GM23338 (cell line): ENCODE measurements at places on chromosomes 13 and 19. TPM values are rescaled to one million over a fixed set of nuclear protein-coding genes. Genes with fewer than 3 reads are reported as not detected.

DNA sequence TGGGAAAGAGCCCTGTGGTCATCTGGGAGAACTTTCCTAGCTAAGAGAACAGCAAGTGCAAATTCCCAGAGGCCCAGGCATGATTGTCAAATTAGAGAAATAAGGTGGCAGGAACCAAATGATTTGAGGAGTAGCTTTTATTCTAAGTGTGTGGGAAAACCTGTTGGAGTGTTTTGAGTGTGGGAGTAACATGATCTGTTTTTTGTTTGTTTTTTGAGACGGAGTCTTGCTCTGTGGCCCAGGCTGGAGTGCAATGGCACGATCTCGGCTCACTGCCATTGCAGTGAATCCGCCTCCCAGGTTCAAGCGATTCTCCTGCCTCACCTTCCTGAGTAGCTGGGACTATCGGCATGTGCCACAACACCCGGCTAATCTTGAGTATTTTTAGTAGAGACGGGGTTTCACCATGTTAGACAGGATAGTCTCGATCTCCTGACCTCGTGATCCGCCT, 2.4 kb downstream of the SAE1 start:
- peaks cover 28% of the 10 kb centered on the region for H3K4me1 ChIP-seq
- DNase-seq = no peak
- peak overlapping the region; percentile 100 for H3K4me3 ChIP-seq
- 0 out of 2 replicates have a peak overlapping the region, but pooled peaks have one; percentile 97 for H3K27ac ChIP-seq

Gene MEIOSIN
- 0.16 and 0.28 TPM in 2 replicates for total RNA-seq

- no peak overlapping the region for H3K4me3 ChIP-seq
- DNase-seq = no peak
- H3K4me1 ChIP-seq = no peaks in the 10 kb centered on the region
- no peak overlapping the region for H3K27ac ChIP-seq
Measured at GRCh38 chr19:31863122-31863521, 482.3 kb upstream of the ZNF507 start.

- no peak for DNase-seq
- 0 out of 2 replicates have a peak overlapping the region, but pooled peaks have one; percentile 45 for H3K27ac ChIP-seq
- no peaks in the 10 kb centered on the region for H3K36me3 ChIP-seq
- no peak overlapping the region for H3K4me3 ChIP-seq
Measured at GRCh38 chr13:114112231-114112825, 20.1 kb downstream of the RASA3 start.

Gene ZNF491
- total RNA-seq = 1.1 and 1.3 TPM in 2 replicates

Gene MISP3
- total RNA-seq = 1.9 and 7.8 TPM in 2 replicates

DNA sequence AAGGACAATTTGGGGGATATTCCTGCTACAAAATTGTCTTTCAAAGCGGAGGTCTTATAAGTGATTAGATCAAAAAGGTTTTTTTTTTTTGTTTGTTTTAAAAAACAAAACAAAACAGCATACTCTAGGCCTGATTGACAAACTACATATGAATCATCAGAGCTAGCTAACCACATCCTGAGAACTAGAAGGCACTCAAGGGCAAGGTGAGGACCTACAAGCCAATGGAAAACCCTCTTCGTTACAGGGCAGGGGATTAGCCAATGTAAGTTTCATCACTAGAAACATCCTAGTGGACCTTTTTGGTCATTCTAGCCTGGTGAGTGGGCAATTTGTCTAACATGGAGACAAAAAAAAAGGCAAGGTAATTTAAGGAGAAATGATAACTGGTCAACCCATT, 428.6 kb downstream of the RFC3 start:
- DNase-seq = no peak
- H3K36me3 ChIP-seq = no peaks in the 10 kb centered on the region
- H3K27ac ChIP-seq = no peak overlapping the region
- no peaks in the 10 kb centered on the region for H3K27me3 ChIP-seq

DNA sequence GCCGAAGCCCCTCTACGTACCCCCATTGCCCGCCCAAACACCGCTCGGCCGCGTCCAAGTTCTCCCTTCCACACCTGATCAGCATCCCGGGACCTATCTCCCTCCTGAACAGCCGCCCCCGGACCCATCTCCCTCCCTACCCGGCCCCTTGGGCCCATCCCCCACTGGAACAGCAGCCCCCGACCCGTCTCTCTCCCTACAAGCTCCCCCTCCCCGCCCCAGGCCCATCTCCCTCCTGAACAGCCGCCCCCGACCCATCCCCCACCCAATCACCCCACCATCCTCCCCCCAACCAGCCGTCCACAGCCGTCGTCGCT, 610 bp downstream of the ZSCAN1 start:
- peaks cover 30% of the 10 kb centered on the region for H3K4me1 ChIP-seq
- DNase-seq = peak; percentile 78
- no peaks in the 10 kb centered on the region for H3K27me3 ChIP-seq
- H3K4me3 ChIP-seq = peak overlapping the region; percentile 59
- no peak overlapping the region for H3K27ac ChIP-seq

Gene SULT2A1
- not detected in 2 replicates for total RNA-seq

Gene CGB3
- total RNA-seq = not detected in 2 replicates

DNA sequence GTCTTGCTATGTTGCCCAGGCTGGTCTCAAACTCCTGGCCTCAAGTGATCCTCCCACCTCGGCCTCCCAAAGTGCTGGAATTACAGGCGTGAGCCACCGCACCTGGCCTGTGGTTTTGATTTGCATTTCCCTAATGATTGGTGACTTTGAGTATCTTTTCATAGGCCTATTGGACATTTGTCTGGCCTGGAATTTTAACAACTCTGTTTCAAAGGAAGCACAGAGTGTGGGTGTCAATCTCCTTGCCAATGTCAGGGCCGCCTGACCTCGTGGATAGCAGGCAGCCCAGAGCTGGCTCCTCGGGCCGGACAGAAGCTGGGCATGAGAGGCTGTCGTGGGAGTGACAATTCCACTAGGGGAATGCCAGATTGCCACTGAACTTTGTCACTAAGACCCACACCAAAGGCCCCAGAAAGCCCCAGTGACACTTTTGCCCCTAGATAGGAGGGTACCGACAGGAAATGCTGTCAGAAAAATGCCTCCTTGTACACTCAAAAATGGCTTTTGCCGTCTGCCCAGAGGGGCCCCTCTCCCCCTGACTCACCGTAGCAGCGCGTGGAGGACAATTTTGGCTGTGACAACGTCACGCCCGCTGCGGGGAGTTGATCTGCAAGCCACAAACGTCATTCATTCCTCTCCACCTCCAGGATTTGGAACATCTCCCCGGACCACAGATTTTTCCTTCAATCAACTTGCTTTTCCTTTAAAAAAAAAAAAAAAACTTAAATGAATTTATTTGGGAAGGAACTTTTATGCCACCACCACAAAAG, 11.7 kb upstream of the ADGRE5 start:
- DNase-seq = no peak
- H3K4me1 ChIP-seq = 0 out of 2 replicates have a peak, but pooled peaks cover 5% of the 10 kb centered on the region
- H3K36me3 ChIP-seq = no peaks in the 10 kb centered on the region

- H3K4me1 ChIP-seq = peaks cover 11% of the 10 kb centered on the region
- H3K27ac ChIP-seq = no peak overlapping the region
- H3K36me3 ChIP-seq = no peaks in the 10 kb centered on the region
- H3K4me3 ChIP-seq = no peak overlapping the region
Measured at GRCh38 chr13:72565893-72566292, 161.5 kb downstream of the MZT1 start.

Gene MIDN
- total RNA-seq = 84.5 and 113 TPM in 2 replicates

- no peak overlapping the region for H3K4me3 ChIP-seq
- no peaks in the 10 kb centered on the region for H3K27me3 ChIP-seq
- H3K27ac ChIP-seq = no peak overlapping the region
Measured at GRCh38 chr13:67221630-67222226, 8.4 kb downstream of the PCDH9 start.

DNA sequence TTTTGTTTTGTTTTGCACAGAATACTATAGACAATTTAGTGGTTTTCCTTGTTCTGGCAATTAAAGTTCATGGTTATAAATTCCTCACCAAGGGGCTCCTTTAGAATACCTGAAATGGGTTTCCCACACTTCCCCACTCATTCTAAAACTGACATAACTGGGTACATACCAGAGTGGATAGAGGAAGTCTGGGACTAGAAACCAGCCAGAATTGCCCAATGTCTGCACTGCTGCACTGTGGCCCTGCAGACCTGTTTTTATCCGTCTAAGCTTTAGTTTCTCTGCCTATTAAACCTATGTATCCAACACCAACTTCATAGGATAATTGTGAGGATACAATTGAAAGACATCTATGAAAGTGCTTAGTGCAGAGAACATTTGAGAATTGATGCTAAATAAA, 498.6 kb downstream of the KCTD12 start:
- H3K4me3 ChIP-seq = no peak overlapping the region
- peaks cover 12% of the 10 kb centered on the region for H3K4me1 ChIP-seq
- no peak for DNase-seq
- no peak overlapping the region for H3K27ac ChIP-seq

- H3K4me1 ChIP-seq = no peaks in the 10 kb centered on the region
- H3K4me3 ChIP-seq = no peak overlapping the region
- no peak for DNase-seq
- H3K36me3 ChIP-seq = no peaks in the 10 kb centered on the region
- H3K27ac ChIP-seq = no peak overlapping the region
Measured at GRCh38 chr13:98785405-98785804, 32.9 kb upstream of the SLC15A1 start.

- DNase-seq = peak; percentile 73
- H3K4me1 ChIP-seq = peaks cover 38% of the 10 kb centered on the region
- no peak overlapping the region for H3K4me3 ChIP-seq
- no peaks in the 10 kb centered on the region for H3K27me3 ChIP-seq
Measured at GRCh38 chr19:35044317-35045117, 3.0 kb downstream of the HPN start.

Gene ACER1
- not detected in 2 replicates for total RNA-seq

Gene MYO16
- 0.10 TPM in 1 of 2 replicates, not detected in the other for total RNA-seq

Gene TEX26
- total RNA-seq = not detected in 2 replicates

DNA sequence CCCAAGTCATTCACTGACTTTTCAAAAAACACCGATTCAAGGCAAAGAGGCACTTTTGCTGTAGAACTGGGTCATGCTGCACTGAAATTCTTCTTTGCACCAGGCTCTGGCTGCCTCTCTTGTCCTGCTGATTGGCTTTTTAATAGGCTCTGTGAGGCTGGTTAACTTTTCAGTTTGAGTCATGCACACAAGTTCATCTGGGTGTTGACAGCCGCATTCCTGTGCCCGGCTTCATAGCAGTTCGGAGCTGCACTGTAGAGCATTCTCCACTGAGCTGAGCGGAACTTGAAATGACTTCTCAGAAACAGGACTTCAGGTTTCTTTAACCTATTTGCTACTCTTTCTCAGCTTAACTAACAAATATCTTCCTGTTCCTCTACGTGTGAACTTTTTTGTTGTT, 978.3 kb downstream of the UQCRFS1 start:
- peak; percentile 24 for DNase-seq
- H3K36me3 ChIP-seq = no peaks in the 10 kb centered on the region
- no peak overlapping the region for H3K4me3 ChIP-seq
- H3K4me1 ChIP-seq = no peaks in the 10 kb centered on the region
- H3K27ac ChIP-seq = no peak overlapping the region
- H3K27me3 ChIP-seq = no peaks in the 10 kb centered on the region

GRCh38 chr19:4768934-4769777, 22.4 kb upstream of the FEM1A start:
- no peaks in the 10 kb centered on the region for H3K4me1 ChIP-seq
- DNase-seq = peak; percentile 98
- no peaks in the 10 kb centered on the region for H3K36me3 ChIP-seq
- H3K4me3 ChIP-seq = peak overlapping the region; percentile 28; the same call in 1 of the 2 replicates
- H3K27ac ChIP-seq = no peak overlapping the region
- H3K27me3 ChIP-seq = no peaks in the 10 kb centered on the region

DNA sequence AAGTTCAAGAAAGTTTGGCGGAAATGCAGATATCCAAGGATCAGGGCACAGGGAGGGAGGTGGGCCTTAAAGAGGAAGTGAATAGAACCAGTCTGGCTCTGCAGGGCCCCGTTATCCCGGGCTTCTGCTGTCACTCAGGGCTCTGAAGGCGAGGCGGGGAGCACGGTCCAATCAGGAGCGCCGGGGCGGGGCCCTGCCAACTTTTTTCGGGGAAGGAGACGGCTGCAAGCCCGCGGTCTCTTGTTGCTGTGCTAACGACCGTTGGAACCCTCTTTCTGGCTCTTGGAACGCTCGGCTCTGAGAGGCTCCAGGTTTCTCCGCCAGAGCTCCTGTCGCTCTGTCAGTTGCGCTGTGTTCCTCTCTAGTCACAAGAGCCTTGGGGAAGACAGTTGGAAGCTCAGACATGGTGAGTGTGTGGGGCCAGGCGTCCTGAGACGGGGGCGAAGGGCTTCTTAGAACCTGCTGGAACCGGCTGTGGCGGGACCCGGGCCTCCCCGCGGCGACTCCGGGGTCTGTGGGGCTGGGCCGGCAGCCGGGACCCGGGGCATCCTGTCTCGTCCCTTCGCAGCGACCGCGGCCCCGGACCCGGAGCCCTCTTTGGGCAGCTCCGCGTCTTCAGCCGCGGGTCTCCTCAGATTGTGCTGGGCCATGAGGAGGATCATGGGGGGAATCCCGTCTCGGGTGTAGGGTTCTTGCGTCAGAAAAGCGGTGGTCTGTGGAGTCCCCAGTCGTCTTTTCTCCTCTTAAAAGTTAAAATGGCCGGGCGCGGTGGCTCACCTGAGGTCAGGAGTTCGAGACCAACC, 27.7 kb downstream of the ZNF844 start:
- peak; percentile 97 for DNase-seq
- no peaks in the 10 kb centered on the region for H3K27me3 ChIP-seq
- H3K4me3 ChIP-seq = peak overlapping the region; percentile 88
- H3K27ac ChIP-seq = peak overlapping the region; percentile 99
- 0 out of 2 replicates have a peak, but pooled peaks cover 3% of the 10 kb centered on the region for H3K4me1 ChIP-seq
- H3K36me3 ChIP-seq = peaks cover 28% of the 10 kb centered on the region

DNA sequence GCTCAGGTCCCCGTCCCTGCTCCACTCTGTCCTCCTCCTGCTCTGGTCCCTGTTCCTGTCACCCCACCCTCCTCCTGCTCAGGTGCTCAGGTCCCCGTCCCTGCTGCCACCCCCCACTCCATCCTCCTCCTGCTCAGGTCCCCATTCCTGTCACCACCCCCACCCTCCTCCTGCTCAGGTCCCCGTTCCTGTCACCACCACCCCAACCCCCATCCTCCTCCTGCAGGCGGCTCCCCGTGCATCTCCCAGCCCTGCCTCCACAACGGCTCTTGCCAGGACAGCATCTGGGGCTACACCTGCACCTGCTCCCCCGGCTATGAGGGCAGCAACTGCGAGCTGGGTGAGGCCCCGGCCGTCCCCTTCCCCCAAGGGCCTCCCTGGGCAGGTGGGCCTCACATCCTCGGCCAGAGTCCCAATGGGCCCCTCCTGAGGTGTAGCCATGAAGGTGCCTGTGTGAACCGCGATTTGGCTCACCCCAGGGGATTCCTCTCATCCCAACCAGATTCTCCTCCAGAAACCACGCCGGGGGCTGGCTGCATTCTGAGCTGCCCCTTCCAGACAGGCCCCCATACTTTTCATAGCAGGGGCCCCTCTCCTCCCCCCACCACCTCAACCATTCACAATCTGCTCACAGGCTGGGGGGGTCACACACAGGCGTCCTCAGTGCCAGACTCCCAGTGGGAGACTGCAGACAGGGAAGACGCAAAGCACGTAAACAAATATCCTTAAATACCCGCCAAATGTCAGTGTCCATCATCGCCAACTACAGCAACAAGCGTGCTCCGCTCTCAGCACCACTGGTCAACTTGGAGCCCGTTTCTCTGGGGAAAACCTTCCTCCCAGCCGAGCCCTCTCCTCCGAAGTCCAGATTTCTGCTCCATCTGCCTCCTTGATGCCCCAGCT, 4.6 kb downstream of the PROZ start:
- no peaks in the 10 kb centered on the region for H3K36me3 ChIP-seq
- no peak overlapping the region for H3K4me3 ChIP-seq
- no peaks in the 10 kb centered on the region for H3K27me3 ChIP-seq
- no peak overlapping the region for H3K27ac ChIP-seq
- DNase-seq = no peak
